ENCODE measurements at places on chromosomes 12 and 14.

GRCh38 chr14:74245292-74245691 is 6.0 kb downstream of the VSX2 start:
- no peak for DNase-seq

DNA sequence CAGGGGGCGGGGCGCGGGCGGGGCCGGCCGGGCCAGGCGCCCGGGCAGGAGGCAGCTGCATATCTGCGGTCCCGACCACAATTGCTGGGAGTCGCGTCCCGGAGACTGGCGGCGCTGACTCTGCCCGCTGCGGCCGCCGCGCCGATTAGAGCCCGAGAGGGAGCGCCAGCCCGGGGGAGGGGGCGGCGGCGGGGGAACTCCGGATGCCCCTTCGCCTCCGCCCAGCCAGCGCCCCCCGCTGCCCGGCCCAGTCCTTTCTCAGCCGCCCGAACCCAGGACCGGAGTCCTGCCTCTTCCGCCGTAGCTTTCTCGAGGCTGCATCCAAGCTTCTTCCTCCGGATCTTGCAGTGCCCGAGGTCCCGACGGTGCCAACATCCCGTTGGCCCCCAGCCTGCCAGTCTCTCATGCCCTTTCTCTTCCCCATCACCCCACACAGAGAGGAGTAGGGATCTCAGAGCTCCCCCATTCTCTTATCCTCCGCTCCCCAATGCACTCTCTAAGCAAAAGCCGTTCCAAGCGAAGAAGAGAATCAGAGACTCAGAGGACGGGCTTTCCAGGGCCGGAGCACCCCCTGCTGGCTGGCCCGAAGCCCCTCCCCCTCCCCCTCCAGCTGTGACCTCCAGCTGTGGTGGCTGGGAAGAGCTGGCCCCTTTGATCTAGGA is 8.8 kb upstream of the SP7 start:
- peak; percentile 76 for DNase-seq

DNA sequence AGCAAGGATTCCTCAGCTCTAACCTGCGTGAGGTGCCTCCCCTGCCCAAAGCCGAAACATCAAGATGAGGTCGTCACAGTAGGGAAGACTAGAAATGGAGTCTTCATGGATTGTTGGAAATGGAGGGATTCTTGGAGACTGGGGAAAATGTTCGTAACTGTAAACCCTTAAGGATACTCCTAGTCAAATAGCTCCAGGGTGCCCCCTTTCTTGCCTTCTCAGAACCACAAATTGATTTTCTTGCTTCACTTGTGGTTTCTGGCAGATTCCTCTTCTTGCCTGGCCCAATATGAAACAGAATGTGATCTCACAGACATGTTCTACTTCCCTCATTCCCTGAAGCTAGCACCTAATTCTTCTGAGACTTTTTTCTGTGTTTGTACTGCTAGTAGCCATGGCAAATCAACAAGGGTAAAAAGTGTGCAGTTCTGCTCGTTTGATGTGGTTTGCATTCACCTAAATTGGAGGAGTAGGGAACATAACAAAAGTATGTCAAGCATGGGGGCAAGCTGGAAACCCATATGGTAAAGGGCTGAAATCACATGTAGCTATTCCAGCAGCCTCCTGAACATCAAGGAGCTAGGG is 332.0 kb downstream of the PAWR start:
- DNase-seq, result no peak

DNA sequence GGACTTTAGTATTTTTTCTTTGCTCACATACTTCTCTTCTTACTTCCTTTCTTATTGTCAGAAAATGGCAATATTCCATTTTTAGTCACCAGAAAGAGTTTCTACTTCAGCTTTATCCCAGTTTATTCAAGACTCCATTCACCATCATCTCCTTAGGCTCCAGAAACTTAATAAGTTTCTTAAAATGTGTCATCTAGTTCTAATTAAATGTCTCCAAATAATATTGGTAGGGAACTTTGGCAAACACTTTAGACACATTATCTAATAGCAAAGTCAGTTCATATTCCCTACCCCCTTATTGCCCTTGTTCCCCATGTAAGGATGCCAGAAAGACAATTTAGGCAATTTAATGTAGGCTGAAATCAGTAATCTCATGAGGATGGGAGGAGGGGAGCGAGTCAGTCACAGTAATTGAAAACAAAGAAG is 15.1 kb downstream of the EPYC start:
- DNase-seq, result no peak

- DNase-seq, result no peak
These were observed 23.6 kb upstream of the FERMT2 start for GRCh38 chr14:52974406-52974805.

- no peak for DNase-seq
These were observed 89.9 kb upstream of the PRICKLE1 start for GRCh38 chr12:42679466-42679865.

- DNase-seq, result no peak
These were observed 44.7 kb downstream of the TCHP start for GRCh38 chr12:109944561-109945359.

DNA sequence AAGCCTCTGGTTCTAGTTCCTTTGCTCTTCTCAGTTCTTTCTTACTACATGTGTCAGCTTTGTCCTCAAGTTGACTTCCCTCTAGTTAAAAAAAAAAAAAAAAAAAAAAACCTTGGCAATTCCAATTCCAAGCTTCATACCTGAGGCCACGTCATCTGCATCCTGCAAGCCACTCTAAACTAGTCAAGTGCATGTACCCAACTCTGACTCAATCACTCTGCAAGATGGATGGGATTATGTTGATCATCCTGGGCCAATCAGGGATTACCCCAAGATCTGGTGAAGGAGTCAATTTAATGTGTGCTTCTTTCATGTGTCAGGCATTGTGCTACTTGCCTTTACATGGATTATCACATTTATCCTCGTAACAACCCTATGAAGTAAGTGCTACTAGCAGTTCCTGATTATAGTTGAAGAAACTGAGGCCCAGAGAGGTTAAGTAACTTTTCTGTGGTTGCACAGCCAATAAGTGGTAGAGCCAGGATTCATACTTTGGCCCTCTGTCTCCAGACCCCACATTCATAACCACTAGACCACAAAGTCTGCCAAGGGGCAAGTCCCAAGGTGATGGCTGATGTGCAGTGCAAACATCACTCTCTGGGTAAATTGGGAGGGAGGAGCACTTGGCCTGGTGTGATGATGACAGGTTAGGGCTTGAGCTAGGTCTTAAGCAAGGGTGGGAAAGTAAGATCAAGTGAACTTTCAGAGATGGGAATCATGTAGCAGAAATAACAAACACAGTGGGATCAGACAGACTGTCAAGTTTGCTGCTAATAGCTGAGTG is 17.3 kb upstream of the CCND2 start:
- DNase-seq, result no peak

- peak; percentile 82 for DNase-seq
These were observed 751 bp upstream of the GPRC5A start for GRCh38 chr12:12890543-12891079.

GRCh38 chr12:43338848-43339526 is 213.0 kb downstream of the ADAMTS20 start:
- peak; percentile 54 for DNase-seq

DNA sequence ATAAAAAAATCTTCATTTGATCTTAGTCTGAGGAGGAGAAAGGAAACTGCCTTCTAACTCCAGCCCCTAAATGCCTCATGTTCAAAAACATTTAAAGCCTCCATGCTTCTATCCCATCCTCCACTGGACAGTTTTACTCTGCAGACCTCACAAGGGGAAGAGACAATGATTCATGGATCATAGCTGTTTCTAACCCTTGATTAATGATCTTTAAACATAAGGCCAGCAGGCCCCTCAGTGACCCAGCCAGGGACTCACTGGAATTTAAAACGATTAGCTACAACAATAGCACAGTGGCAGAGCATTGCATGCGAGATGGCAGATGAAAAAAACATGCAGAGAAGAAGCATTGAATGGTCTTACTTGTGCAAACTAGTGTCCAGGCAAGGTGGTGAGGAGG is 6.0 kb downstream of the DCTN2 start:
- DNase-seq, result no peak

- no peak for DNase-seq
These were observed 5.7 kb downstream of the CACNA2D4 start for GRCh38 chr12:1912580-1913376.

Measured in LoVo (cell line).